ENCODE measurements at places on chromosomes 4 and X.
A peak's percentile ranks its signal among the peaks of the same experiment; 100 is the strongest.

DNA sequence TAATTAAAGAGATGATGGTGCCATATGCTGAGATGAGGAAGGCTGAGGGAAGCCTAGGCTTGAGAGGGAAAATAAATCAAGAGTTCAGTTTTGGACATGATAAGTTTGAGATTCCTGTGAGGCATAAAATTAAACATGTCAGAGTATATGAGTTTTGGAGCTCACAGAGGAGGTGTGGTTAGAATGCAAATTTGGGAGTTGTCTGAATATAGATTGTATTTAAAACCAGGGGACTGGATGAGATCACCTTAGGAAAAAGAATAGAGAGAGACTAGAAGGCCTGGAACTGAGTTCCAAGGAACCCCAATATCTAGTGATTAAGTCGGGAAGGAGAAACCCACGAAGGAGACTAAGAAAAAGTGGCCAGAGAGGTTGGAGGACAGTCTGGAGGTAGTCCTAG, 65.5 kb downstream of the FRMPD3 start:
- no peak for DNase-seq

DNA sequence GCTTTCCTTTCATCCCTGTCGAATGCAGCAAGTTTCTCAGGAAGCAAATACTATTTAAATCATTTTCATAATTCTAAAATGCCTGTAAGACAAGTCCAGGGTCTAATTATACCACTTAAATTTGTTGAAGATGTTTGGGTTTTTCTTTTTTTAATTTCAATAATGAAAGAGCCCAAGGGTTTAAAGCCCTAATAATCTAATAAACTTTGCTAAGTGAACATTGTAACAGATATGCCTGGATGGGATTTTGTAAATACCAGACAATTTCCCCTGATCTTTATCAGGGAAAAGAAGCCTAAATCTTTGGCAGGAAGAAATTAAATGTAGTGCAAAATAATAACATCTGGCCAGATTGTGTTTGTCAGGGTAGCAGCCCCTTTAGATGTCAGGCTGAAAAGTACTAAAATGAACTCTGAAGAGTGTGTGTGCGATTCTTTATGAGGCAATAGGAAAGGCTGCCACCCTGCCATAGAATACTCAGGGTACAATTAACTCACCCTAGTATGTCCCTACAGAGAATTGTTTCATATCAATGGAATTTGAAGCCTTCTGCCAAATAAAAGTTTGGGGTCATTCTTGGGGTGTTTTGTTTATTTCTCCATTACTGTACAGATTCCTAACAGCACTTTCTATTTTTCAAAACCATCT, 45.6 kb downstream of the GPC3 start:
- DNase-seq = no peak

DNA sequence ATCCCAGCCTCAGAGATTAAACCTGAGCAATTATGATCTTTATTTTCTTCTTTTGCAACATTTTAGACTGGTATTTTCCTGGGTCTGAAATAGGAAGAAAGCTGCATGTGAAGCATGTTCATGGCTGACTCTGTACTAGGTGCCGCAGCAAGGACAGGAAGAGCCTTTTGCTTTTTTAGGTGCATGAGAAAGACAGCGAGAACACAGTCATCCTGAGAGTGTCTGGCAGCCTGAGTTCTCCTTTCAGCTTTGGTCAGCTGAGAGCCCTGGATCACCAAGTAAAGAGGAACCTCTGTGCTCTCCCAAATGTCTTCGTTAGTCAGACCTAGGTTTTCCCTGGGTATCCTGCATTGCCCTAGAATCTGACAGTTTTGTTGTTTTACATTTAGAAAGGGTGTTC, 29.8 kb downstream of the FAM149A start:
- no peak for DNase-seq

DNA sequence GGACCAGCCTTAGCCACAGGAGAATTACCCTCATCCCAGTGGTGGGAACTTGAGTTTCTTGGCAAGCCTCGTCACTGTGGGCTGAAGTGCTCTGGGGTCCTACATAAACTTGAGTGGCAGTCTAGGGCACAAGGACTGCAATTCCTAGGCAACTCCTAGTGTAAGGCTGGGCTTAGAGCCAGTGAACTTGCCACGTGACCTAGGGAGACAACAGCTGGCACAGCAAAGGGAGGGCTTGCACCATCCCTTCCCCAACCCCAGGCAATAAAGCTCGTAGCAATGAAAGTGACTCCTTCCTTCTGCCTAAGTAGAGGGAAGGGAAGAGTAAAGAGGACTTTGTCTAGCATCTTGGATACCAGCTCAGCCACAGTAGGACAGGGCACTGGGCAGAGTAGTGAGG, 81.8 kb downstream of the TEX11 start:
- DNase-seq = no peak

DNA sequence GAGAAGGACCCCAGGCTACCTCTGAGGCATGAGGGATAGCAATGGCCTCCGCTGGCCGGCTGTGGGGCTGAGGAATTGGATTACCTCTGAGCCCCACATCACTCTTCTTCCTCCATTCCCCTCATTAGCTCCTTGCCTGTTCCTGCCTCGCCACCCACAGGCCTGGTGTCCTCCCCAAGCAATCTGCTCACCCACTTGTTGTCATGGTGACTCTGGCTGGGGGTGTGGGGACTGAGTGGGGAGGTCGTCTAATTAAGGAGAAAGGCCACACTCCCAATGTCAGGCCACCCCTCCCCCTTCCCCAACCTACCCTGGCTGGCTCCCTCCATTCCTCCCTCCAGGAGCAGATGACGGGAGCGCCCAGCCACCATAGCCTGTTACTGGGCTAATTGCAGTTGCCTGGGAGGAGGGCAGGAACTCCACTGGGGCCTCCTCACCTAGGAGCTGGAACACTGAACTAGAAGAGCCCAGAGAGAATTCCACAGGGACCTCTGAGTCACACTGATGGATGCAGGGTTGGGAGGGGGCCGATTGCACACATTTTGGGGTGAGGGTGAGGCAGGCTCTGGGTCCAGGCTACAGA, 20.7 kb downstream of the NALF2 start:
- no peak for DNase-seq

DNA sequence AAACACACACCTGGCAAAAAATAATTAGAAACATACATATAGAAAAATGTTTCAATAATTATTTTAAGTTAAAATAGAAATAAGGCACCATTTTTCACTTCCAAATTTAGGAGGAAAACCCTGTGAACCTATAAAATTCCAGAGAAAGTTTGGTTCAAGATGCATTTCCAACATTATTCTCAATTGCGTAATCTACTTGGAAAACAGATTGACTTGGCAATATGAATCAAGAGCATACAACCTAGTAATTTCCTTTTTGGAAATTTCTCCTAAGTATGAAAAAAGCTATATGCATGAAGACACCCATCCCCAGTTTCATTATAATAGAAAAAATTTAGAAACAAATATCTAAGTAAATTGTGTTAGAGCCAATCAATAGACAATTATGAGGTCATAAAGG, 242.9 kb downstream of the IQCM start:
- DNase-seq = no peak

- DNase-seq = no peak
These were observed 27.5 kb downstream of the TSPAN5 start for GRCh38 chr4:98630737-98631454.

- DNase-seq = peak; percentile 20
These were observed 66.1 kb downstream of the SOWAHB start for GRCh38 chr4:76831711-76832373.

DNA sequence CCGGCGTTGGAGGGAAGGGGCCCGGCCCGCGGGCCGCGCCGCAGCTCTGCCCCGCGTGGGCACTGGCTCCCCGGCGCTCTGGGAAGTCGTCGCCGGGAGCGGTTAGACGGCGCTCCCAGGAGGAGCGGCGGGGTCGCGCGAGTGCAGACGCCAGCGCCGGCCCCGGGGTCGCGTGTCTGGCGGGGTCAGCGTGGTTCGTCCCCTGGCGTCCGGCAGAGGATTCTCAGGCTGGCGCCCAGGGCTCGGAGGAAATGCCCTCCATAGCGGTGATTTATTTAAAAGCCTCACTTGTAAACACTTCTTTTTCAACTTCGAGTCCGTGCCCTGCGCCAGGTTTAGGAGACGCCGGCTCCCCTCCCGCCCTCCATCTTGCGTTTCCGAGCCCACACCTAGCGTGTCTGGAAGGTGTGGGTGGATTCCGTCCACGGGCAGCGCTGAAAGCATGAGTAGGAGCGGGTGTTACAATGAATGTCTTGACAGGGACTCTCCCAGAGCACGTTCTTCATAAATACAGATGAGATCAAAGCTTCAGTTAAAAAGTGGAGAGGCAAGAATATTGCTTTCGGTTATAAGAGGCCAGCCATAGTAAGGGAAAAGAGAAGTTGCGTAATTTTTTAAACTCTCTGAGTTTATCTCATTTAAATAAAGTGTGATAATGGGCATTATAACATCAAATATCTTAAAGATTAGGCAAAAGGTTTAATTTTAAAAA, 692 bp downstream of the FAM241A start:
- peak; percentile 63 for DNase-seq

GRCh38 chr4:106095408-106095807, 200.1 kb downstream of the NPNT start:
- peak; percentile 23 for DNase-seq

DNA sequence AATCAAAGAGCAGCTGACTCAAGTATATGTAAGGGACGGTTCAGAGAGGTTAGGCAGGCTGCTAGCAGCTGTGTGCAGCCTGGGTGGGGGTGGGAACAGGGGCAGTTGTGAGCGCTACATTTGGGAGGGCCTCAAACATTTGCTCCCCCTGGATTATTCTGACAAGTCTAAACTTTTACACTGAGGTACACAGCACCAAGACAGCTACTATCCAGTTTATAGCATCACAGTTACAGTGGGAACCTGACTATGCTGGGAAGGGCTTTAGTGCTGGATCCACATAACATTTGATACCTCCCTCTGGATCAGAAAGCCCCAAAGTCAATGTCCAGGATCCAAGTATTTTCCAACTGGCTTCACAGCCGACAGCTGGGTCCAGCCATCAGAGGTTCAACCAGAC, 55.8 kb upstream of the GIMD1 start:
- DNase-seq = no peak

DNA sequence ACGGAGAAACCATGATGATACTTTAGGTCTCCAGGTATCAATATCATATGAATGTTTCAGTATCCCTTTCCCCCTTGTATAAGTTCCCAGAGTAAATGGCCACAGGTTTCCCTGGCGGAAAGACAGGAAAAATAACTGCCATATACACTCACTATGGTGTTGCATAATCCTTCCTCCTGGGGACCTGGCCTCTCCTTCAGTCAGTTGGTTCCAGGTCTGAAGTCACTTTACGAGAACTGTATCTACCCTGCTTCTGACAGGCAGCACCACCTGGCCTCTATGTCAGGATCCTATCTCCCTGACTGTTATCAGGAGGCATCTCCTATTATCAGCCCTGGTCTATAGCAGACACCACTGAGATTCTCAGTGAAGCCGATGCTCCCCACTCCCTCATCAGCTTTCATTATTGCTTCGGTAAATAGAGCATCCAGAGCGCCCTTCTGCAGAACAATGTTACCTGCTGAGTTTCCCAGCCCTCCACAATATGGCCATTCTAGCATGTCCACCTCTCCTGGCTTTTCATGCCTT, 22.6 kb downstream of the HAUS3 start:
- no peak for DNase-seq

- no peak for DNase-seq
These were observed 359.3 kb upstream of the GALNT7 start for GRCh38 chr4:172809319-172809718.

DNA sequence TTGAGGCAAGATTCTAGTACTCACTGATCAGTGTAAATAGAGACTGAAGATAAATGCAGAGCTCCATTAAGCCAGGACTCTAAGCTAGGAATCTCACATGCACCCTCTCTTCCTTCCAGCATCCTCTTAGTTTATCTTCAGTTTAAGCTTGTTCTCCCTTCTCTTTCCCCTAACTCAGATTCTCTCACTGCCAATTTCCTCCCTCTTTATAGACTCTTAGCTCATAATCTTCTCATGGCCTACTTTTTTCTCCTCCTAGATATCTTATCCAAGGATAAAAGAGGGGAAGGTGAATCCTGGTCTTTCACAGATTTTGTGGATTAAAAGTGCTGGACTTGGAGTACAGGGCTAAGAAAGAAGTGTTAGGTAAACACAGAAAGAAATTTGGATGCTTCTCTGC, 108.9 kb upstream of the TENM3 start:
- no peak for DNase-seq

DNA sequence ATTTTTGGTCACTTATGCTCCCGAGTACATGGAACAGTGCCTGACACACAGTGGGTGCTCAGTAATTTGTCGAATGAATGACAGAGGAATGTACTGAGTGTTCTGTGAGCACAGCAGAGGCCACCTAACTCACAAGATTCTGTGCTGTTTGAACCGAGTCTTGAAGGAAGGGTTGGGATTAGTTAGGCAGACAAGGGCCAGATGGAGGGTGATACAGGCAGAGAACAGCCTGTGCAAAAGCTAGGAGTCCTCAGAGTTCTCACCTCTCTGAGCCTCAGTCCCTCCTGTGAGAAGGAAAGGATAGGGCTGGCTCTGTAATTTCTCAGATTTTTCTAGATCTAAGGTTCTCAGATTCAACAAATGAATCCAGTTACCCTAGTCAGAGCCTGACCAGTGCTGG, 108.8 kb downstream of the NHSL2 start:
- DNase-seq = no peak

DNA sequence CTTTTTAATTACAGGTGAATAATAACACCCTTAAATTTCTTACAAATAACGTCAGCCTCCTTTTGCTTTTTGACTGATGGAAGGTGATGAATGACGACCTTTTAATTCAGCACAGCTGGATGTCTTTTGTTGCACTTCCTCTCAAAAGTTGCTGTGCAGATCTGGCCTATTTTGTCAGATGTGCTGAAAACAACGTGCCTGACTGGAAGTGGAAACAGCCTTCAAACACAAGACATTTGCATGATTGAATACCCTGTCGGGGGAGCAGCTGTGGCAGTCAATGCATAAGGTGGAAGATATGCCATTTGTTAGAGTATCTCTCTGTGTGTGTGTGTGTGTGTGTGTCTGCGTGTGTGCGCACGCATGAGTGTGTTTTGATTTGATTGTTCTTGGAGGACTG, 579.7 kb downstream of the SPRY1 start:
- no peak for DNase-seq

GRCh38 chrX:110944751-110945675, 149.4 kb upstream of the CHRDL1 start:
- no peak for DNase-seq

- no peak for DNase-seq
These were observed 254.6 kb upstream of the EPHA5 start for GRCh38 chr4:65924843-65925242.

DNA sequence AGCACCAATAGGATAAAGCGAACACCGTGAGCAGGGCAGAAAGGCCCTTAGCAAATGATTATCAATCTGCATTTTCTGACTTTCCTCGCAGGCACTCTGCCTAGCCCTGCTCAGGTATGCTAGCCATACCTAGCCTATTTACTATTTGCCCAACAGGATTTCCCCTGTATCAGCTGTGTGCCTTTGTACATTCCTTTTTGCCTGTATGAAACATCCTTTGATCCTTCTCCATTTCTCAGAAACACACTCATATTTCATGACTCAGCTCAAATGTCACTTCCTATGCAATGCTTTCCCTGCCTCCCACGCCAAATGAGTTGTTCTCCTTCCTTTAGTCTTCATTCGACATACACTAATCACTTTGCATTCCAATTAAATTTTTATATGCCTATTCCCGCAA, 37.2 kb downstream of the PCDH7 start:
- peak; percentile 94 for DNase-seq

All from iris pigment epithelial cell (primary cell).